ENCODE measurements at places on chromosomes 1 and 21.

GRCh38 chr1:232965912-232966217 lies 15.5 kb downstream of the NTPCR start:
- no peak for DNase-seq

- no peak for DNase-seq
These were observed 42.3 kb downstream of the COL24A1 start for GRCh38 chr1:86114236-86114635.

DNA sequence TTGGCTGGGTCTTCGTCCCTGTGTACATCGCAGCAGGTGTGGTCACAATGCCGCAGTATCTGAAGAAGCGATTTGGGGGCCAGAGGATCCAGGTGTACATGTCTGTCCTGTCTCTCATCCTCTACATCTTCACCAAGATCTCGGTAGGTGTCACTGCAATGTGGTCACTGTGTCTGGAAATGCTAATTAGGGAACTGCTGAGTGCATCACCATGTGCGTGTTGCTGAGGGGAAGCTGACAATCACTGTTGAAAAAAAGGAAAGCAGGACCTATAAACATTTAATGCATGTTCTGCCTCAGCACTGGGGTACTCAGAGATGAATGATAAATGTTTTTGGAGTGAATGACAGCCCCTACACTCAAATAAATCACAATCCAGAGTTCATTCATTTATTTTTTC lies 6.8 kb downstream of the SLC5A9 start:
- no peak for DNase-seq

- DNase-seq: no peak
These were observed 71.5 kb downstream of the CLCA4 start for GRCh38 chr1:86618358-86618757.

DNA sequence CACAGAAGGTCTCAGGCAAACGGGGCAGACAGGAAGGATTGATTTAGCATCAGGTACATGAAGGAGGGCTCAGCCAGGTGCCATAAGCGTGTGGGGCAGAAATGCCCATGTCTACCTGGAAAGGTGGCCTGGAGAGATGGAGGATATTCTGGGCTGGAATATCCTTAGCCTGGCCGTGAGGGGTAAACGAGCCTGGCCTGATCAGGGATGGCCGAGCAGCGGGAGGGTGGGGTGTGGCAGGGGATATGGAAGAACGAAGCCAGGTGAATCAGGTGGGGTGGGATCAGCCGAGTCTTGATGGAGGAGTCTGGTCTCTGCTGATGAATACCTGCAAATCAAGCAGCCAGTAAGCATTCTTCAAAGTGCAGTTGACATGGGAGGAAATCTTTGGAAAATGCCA lies 35.5 kb upstream of the TTC22 start:
- DNase-seq: no peak

DNA sequence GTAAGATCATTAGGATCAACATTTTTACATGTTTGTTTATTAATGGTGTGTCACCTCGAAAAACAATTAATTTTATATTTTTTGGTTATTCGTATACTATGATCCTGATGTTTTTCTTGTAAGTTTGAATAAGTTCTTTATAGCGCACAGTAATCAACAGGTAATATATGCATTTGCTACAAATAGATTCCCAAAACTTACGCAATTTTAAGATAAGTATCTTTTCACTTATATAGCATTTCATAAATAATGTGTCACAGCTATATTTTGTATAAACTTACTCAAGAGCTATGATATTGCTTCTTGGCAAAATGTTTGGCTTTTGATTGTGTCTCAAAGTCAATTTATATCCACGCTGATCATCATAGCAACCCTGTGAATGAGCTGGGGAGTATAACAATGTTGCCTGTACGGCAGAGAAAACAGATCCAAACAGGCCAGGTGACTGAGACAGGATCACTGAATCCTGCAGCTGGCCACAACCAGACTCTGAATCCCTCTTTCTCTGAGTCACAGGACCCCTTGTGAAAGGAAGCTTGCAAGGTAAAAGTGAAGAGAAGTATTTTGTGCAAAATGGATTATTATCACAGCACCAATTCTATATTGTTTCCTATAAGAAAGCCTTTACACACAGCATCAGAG lies 48.6 kb downstream of the GNG12 start:
- no peak for DNase-seq

Measured in NK-92 treated with Interleukin-12 subunit alpha and Interleukin-12 subunit beta, amount 100 ng/mL, for 24 hours (cell line).